AG10803 (cell line): ENCODE measurements at places on chromosomes 3 and 15.

DNA sequence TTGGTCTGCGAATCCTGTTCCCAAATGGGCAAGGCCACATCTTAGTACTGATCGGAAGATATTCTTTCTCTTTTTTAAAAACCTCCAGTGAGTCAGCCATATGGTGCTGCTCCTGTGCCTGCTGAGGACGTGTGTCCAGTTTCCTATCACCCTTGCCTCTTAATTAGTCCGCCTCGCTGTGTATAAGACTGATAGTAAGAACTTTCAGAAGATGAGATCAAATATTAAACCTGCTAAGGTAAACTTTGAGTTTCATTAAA lies 612 bp downstream of the UBA5 start:
- peak; percentile 15 for DNase-seq

- DNase-seq: no peak
These were observed 109.6 kb upstream of the TOPAZ1 start for GRCh38 chr3:44132061-44132460.

DNA sequence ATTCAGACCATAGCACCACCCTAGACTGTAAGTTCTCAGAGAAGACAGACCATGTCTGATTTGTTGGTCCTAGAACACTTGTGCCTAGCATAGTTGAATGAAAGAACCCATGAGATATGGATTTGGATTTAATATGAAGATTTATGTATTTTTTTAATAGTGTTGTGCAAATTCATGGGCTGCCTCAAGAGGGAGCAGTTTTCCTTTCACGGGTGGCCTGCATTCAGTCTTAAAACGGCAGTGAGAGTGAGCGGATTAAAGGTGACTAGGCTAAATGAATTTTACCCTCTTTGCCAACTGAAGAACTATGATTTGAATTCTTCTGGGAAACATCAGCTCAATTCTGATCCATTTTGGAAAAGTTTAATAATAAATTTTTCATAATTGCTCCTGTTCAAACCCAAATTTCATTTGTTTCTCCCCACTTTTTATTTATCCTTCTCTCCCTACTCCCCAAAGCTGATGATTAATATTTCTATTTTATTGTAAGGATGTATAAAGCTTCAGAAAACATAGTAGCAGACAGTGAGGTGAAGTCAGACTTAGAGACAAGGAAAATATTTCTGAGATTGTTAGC lies 67.3 kb downstream of the MORC1 start:
- DNase-seq: no peak

DNA sequence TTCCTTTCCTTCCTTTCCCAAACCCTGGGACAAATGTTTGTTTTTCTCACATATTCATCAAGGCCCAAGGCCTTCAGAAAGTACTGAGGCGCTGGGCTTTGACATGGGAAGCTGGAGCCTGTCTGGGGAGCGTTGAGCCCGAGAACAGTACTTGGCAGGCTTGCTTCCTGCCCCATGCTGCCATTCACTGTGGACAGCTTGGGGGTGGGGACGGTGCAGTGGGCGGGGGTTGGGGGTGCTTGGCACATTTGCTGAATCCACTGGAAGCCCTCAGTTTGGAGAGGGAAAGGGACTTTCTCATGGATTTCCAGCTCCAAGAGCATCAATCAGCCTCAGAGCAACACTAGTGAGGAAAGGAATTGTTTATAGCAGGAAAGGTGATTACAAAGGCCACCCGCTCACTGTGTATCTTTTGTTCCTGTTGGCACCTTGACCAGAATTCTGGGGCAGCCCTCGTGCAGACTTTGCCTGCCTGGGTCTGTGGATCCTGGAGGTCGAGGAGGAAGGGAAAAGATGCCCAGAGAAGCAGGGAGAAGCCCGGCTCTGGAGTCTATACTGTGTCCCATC lies 199.8 kb upstream of the RGMA start:
- DNase-seq: no peak

DNA sequence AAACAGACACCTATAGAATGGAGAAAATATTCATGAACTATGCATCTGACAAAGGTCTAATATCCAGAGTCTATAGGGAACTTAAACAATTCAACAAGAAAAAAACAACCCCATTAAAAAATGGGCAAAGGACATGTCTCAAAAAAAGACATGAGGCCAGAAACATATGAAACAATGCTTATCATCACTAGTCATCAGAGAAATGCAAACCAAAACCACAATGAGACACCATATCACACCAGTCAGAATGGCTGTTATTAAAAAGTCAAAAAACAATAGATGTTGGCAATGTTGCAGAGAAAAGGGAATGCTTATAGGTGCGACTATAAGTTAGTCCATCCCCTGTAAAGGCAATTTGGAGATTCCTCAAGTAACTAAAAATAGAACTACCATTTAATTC lies 11.4 kb upstream of the HDGFL3 start:
- DNase-seq: no peak

DNA sequence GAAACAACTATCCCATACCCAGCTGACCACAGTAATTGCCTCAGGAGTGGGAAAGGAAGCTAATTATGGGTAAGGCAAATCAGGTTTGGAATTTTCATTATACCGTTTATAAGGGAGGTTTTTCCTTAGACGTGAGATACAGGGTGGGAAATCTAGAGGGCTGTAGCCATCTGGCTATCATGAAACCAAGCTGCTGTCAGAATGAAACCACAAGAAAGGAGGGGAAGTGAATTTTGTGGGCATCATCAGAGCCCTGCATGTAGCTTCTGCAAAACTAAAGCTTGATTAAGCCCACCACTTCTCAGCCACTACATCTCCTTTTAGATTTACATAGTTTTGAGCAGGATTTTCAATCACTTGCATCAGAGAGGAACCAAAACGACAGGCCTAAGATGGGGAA lies 893.5 kb downstream of the TUSC7 start:
- no peak for DNase-seq

DNA sequence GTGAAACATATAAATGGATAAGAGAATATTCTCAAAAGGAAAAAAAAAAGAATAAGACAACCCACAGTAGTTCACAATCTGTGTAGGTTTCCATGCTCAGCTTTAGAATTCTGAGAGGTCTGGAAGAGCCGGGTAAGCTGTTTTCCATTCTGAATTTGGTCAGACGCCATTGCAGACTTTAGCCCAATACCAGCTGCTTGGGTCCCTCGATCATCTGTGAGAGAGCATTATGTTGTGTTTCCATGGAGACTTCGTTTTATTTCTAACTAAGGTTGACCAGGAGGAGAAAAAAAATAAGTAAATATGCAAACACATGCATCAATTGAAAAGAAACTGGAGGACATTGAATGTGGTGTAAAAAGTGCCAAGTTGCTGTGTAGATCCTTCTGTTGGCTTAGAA lies 25.5 kb downstream of the KCNAB1 start:
- DNase-seq: no peak

GRCh38 chr15:63210151-63211091 lies 21.0 kb downstream of the RAB8B start:
- peak; percentile 19 for DNase-seq

DNA sequence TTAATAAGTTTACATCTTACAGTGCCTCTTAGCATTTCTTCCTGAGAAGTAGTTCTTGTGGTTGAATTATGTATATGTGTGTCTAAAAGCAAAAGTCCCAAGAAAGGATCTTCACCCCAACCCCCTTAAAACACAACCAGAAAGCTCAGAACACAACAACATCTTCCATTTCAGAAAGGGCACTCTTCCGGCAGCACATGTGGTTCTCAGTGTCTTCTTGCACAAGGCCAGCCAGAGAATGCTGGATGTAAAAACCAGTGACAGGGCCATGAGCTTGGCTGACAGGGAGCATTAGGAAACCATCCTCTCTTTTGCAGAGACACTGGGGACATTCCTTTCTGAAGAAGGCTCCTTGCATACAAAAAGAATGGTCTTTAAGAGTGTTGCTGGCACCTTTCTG lies 45.0 kb downstream of the EEFSEC start:
- DNase-seq: no peak

GRCh38 chr15:76678766-76679165 lies 226.4 kb downstream of the SCAPER start:
- DNase-seq: peak; percentile 23

GRCh38 chr15:38112406-38112805 lies 140.2 kb upstream of the SPRED1 start:
- DNase-seq: no peak

- peak; percentile 62 for DNase-seq
These were observed 67.0 kb downstream of the ZNF609 start for GRCh38 chr15:64527263-64527984.

DNA sequence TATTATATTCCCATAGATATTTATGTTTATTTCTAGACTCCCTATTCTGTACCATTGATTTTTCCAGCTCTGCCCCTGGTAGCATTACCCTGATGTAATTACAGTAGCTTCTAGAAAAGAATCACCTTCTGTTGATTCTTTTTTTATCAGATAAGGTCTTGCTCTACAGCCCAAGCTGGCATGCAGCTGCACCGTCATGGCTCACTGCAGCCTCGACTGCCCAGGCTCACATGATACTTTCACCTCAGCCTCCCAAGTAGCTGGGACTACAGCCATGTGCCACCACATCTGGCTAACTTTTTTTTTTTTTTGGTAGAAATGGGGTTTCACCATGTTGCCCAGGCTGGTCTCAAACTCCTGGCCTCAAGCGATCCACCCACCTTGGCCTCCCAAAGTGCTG lies 41.8 kb downstream of the SLC24A1 start:
- no peak for DNase-seq

GRCh38 chr15:36605604-36606263 lies 26.3 kb downstream of the CDIN1 start:
- no peak for DNase-seq

DNA sequence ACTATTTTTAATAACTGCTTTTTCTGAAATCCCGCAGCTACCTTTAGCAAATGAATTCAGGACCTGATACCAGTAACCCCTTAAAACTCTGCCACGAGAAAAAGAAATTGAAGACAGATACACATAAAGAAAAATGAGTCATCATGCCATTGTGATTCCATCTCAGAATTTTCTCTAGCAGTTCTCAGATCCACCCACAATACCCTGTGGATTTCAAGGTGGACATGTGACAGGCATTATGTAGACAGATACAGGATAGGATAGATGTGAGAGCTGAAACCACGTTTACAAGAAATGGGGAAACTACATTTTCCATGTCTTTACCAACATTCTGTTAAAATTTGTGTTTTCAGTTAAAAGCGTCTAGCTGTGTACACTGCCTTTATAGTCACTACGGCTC lies 291.9 kb upstream of the NR2F2 start:
- DNase-seq: no peak

GRCh38 chr3:89419647-89420241 lies 312.3 kb downstream of the EPHA3 start:
- no peak for DNase-seq

GRCh38 chr3:62019906-62020305 lies 353.4 kb downstream of the FEZF2 start:
- DNase-seq: no peak

GRCh38 chr3:114903213-114903612 lies 243.9 kb downstream of the ZBTB20 start:
- no peak for DNase-seq

DNA sequence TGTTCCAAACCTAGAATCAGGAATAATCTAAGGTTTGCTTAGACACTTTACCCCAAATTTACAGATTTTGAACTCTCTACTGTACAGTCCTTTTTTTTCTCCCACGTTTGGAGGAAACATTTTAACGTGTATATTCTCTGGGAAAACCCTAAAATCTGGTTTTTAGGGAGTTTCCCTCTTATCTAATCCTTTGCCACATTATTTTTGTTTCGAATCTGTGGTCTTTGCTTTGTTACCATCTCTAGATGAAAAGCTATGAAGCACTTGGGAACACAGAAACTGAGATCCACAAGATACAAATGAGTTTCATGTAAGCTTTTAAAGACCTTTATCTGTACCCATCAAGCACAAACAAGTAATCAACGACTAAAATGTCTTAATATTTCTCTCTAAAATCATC lies 41.3 kb downstream of the PLD1 start:
- no peak for DNase-seq

GRCh38 chr15:22786868-22787698 lies 639 bp downstream of the NIPA1 start:
- DNase-seq: peak; percentile 15

GRCh38 chr3:58530354-58530865 lies 6.6 kb downstream of the ACOX2 start:
- no peak for DNase-seq

- DNase-seq: no peak
These were observed 17.2 kb downstream of the ACOX2 start for GRCh38 chr3:58519668-58520402.

- no peak for DNase-seq
These were observed 329.1 kb upstream of the ROPN1 start for GRCh38 chr3:124320976-124321375.

- DNase-seq: no peak
These were observed 18.6 kb downstream of the MAGEF1 start for GRCh38 chr3:184693011-184693975.

GRCh38 chr3:119500265-119500664 lies 1.9 kb downstream of the TIMMDC1 start:
- DNase-seq: no peak

DNA sequence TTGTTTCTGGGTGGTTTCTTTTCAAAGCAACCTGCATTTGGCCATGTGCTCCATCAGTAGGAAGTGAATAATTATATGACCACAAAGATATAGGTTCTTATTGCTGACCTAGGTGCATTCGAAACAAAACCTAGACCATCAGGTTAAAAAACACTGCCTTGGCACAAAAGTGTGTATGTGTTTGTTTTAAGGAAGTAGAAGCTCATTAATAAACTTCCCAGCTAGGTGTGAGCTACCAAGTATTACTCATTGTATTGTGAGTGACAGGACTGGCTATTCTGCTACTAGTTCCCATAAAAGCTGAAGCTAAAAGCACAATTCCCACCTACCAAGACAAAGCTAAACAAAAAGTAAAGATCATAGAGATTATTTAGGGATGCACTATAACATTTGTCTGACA lies 168.2 kb downstream of the TP63 start:
- no peak for DNase-seq

DNA sequence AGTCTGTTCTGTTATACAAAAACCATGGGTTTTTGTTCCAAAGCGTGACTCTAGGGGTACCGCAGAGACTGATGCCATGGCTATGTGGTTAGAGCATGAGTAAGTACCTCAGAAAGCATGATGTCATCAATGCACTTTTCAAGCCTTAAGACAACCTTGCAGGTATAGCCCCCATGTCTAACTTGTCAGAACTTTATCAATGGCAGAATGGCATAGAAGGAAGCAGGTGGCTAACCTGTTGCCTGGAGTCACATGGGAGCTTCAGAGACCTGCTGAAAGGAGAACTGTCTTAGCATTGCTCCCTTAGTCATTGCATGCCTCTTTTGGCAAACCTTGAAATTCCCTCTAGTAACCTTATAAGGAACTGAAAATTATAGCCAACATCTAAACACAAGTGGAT lies 52.5 kb downstream of the EOMES start:
- no peak for DNase-seq

DNA sequence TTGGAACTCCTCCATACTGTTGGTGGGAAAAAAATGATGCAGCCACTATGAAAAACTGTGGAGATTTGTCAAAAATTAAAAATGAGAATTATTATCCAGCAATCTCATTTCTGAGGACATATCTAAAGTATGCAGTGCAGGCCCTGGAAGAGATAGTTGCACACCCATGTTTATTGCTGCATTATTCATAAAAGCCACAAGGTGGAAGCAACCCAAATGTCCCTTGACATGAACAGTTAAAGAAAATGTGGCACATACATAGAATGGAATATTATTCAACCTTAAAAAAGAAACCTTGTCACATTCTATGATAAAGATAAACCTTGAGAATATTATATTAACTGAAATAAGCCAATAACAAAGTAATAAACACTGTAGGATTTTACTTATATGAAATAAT lies 80.9 kb upstream of the ARHGEF26 start:
- DNase-seq: peak; percentile 15
